ENCODE measurements at places on chromosomes 4 and X.

- no peak for DNase-seq
These were observed 215.6 kb upstream of the FAT1 start for GRCh38 chr4:186939226-186939625.

GRCh38 chr4:174522183-174523024 lies at the start of gene HPGD:
TSS of gene HPGD (minus strand) at chr4:174522488. CDS start at chr4:174522451, 37 bp downstream.
- DNase-seq = peak; percentile 86

- no peak for DNase-seq
These were observed 667.7 kb upstream of the IGFBP7 start for GRCh38 chr4:57777876-57778275.

DNA sequence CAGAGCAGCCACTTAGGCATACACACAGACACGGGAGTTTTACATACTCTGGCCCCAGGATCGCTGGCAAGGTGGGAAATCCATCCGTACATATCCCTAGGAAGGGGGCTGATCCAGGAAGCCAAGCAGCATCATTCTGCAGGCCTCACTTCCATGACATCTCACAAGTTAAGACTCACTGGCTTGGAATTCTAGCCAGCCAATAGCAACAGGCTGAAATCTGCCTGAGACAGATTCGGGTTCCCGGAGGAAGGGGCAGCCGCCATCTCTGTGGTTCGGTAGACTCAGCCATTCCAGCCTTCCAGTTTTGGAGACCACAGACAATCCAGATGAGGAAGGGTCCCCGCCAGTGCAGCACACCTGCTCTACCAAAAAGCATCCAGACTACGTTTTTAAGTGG lies 31.3 kb downstream of the SOWAHB start:
- DNase-seq = no peak

- DNase-seq = no peak
These were observed 847.9 kb downstream of the RAB28 start for GRCh38 chr4:12636191-12636590.

DNA sequence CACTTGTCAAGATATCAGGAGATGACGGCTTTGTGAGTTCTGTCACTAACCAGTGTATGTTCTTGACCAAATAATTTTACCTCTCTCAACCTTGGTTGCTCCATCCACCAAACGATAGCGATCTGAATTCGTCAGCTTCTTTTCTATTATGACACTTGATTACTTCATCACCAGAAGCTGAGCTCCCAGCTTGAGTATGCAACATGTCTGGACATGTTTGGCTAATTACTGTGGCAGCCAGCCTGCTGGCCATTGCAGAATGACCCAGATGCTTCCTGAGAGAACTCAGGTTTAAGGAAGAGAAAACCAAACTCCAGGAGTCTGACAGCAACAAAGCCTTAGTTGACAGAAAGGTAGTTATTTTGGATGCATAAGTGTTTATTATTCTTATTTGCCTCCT lies 46.4 kb upstream of the PARM1 start:
- peak; percentile 56 for DNase-seq

GRCh38 chrX:37846141-37846540 lies 1.2 kb downstream of the DYNLT3 start:
- DNase-seq = no peak

GRCh38 chr4:7128644-7129043 lies 60.8 kb upstream of the GRPEL1 start:
- no peak for DNase-seq

DNA sequence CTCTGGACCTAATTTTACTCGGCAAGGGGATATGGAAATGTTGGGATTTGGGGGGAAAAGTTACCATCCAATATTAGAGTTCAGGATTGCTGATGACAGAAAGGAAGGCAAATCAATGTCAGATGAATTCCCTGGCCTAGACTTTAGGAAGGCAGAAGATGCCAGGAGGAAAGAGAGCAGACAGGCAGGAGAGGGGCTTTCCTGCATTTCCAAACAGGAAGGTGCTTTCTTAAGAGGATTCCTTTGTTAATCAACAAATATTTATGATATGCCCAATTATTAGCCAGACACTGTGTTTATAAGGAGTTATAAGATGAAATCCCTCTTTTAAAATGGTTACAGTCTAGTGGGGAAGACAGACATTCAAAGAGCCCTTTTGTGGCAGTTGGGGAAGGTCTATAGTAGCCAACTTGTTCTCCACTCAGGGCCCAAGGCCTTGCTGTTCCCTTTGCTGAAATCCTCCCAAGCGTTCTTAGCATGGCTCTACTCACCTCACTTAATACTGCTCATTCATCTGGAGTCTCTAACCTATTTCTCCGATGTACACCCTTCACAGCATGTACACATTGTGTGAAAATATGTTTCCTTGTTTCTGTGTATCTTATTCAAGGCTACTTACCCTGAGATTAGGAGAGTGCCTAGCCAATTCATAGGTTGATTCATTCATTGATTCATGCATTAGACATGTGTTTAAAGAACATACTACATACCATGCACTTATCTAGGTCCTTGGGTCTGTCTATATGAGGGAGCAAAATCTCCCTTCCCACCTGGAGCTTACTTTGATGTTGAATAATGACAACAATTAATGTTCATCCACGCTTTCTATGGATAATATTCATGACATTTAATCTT lies 5.3 kb downstream of the IGFBP7 start:
- no peak for DNase-seq

DNA sequence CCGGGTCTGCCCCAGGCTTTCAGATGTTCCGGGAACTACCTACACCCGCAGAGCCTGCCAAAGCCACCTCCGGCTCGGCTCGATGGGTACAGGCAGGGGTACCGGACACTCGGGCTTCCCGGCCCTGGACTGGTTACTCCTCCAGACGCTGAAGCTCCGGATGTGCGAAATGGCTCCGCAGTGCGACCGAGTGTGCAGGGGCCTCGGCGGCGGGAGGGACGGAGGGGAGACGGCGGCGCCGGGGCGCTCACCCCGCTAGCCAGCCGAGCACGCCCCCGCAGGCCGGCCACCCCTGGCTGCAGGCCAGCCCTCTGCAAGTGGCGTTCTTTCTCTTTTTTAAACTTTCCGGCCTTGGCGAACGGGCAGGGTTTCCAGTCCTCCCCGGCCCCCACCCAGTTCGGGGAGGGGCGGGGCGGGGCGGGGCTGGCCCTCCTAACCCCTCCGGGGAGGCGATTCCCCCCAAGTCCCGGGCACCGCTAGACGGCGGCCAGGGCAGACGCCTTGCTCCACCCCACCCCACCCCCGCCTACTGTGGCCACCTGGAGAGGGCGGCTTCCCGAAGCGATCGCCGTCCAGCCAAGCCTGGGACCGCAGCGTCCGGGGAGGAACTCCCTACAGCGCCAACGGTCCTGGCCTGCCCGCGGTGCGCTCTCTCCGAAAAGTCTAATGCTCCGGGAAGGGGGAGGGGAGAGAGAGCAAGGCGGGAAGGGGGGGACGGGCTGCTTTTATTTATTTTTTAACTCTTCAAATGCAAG lies 7.5 kb downstream of the BCOR start:
- no peak for DNase-seq

DNA sequence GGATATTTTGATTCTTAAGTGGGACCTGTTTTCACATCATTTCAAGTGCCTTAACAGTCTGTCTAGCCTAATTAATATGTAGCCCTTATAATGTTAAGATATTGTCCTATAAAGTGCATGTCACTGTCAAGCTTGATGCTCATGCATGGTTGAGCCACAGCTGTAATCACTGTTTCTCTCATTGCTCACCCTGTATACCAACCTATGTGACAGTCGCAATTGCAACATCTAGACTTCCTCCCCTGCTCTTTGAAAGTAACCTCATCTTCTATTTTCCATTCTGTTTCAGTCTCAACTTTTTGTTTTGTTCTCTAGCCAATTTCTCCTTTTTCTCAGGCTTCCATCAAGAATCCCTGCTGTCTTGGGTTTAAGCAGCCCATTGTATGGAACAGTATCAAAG lies 24.4 kb upstream of the MSL3 start:
- DNase-seq = no peak

DNA sequence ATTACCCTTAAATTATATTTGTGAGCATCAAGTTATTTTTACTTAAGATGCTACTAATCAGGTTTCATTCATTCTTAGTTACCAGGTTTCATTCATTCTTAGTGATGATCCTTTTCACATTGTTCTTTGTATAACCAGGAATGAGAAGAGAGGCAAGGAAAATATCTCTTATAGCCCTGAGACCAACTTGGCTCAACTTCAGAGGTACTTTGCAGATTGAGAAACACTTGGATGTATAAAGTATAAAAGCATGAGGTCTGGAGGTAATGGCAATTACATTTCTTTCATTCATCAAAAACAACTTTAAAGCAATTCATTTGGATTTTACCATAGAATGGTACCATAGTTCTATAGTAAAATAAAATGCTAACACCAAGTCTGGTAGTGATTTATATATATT lies 231.0 kb downstream of the PRDM5 start:
- DNase-seq = no peak

GRCh38 chr4:8403173-8403753 lies 37.3 kb downstream of the ACOX3 start:
- peak; percentile 87 for DNase-seq

DNA sequence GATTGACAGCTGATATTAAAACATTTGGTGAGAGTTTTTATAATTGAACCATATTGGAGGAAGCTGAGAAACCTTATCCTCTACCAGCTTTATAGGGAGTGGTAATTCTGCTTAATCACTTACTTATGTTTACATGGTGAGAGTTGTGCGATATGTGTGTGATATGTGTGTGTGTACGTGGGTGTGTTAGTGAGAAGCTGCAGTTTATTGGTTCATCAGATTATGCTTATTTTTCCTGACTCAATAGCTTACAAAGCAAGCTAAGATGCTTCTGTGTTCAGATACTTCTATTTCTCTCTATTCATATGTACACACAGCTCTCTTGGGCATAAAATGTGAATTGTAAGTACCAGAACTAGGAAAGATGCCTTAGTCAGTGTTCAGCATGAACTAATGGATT lies 343.7 kb downstream of the GRIA2 start:
- DNase-seq = no peak

All from ureter (tissue), 1 donor.